ENCODE measurements at places on chromosomes 6 and 20. TPM values are rescaled to one million over a fixed set of nuclear protein-coding genes. Genes with fewer than 3 reads are reported as not detected.

GRCh38 chr6:124742971-124743370 is 219.3 kb upstream of the RNF217 start:
- DNase-seq: no peak

- DNase-seq: no peak
Measured at GRCh38 chr6:2839195-2839981, 2.3 kb downstream of the SERPINB1 start.

- DNase-seq: no peak
Measured at GRCh38 chr20:34500823-34501222, 15.4 kb upstream of the DYNLRB1 start.

DNA sequence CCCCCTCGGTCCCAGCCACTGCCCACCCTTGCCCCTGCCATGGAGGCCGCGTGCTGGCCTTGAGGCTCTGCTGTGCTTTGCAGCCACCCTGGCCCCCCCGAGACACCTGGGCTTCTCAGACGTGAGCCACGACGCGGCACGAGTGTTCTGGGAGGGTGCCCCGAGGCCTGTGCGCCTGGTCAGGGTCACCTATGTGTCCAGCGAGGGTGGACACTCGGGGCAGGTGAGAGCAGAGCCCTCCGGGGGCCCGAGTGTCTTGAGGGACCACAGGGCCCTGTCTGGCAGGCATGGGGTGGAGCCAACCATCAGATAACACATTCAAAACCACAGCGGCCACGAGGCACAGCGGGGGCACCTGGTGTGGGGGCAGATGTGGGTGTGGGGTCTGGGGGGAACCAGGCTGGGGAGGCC is 18.9 kb downstream of the COL20A1 start:
- no peak for DNase-seq

HLA-DPB1 gene
- 32.3 TPM for total RNA-seq

SGK2 gene
- 0.23 TPM for total RNA-seq

TCF15 gene
- total RNA-seq: 6.9 TPM

DNA sequence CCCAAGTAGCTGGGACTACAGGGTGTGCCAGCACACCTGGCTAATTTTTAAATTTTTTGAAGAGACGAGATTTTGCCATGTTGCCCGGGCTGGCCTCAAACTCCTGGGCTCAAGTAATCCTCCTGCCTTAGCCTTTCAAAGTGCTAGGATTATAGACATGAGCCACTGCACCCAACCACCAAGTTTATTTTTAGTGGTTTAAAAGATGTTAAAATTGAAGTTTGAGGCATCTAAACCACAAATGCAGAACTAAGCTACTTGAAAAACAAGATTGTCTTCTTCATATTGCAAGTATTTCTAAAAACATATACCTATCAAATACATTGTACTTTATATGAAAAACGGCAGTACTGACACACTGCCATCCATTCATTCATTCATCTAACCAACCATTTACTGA is 31.6 kb downstream of the WASF1 start:
- DNase-seq: no peak

Measured in H1 (cell line).